ENCODE measurements at places on chromosomes 1 and 21. TPM values are rescaled to one million over a fixed set of nuclear protein-coding genes. Genes with fewer than 3 reads are reported as not detected.

SHISA4 gene
- 27.3 TPM for total RNA-seq

SPATA46 gene
- total RNA-seq: not detected

LCE1F gene
- not detected for total RNA-seq

SLC30A7 gene
- total RNA-seq: 45.1 TPM
